ENCODE measurements at places on chromosomes 6 and 20.

- DNase-seq: no peak
Observed at GRCh38 chr20:13800728-13801134, 15.9 kb downstream of the NDUFAF5 start.

GRCh38 chr6:15734118-15734897, 71.5 kb upstream of the DTNBP1 start:
- DNase-seq: no peak

GRCh38 chr6:150638765-150639164, 39.1 kb downstream of the PLEKHG1 start:
- DNase-seq: no peak

DNA sequence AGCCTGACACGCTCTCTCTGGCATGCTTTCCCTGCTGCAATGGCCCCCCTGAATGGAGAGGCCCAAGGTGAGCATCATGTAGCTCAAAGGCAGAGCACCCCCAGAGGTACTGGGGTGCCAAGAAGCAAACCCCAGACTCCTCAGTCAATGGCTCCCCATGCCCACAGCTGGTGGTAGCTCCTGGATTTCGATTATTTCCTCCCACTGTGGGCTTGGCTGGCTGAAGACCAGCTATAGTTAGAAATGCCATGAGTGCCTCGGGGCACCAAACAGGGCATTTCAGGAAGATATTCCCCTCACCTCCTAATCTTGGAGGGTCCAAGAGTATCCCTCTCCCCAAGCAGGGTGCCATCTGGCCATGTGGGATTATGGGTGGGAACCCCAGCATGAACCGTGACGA, 16.8 kb downstream of the MAP1LC3A start:
- DNase-seq: no peak

- no peak for DNase-seq
Observed at GRCh38 chr20:60334911-60335310, 376.7 kb downstream of the CDH26 start.

- DNase-seq: no peak
Observed at GRCh38 chr6:127897484-127897883, 3.4 kb downstream of the THEMIS start.

GRCh38 chr6:73451223-73452106, 632 bp downstream of the CGAS start:
- no peak for DNase-seq

GRCh38 chr20:34582911-34583310, 24.4 kb downstream of the MAP1LC3A start:
- DNase-seq: no peak

- no peak for DNase-seq
Observed at GRCh38 chr20:3987296-3987695, 28.1 kb downstream of the RNF24 start.

- DNase-seq: no peak
Observed at GRCh38 chr20:49768204-49769047, 44.2 kb upstream of the SLC9A8 start.

DNA sequence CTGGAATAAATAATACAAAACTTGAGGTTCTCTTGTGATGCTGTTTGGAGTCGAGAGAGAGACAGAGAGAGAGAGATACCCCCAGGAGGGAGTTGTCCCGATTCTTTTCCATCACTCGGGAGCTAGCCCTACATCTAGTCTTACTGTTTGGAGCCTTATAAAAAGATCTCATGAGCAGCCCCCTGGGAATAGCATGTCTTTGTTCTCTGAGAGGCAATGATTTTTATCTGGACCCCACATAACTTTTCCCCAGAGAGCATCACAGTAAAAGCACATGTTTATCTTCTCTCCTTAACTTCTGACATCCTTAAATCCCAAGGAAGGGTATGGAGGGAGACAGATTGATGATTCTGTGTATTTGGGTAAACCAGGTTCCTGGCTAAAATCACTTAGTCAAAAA, 20.9 kb upstream of the HLA-DOA start:
- DNase-seq: no peak

DNA sequence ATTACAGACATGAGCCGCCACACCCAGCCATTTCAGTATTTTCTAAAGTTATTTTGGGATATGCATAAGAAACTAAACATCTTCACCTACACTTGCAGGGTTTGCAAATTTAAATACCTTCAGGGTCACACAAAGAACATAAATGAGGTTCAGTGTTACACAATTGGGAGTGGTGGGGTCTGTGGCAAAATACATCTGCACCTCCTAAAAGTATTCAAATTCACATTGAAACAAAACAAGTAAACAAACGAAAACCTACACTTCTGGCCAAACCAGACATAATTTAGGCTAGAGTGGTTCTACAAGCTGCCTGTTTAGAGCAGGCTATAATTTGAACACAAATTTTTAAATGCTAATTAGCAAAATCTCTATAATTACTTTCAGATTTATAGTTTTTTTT, 34.6 kb downstream of the MAPK14 start:
- no peak for DNase-seq

GRCh38 chr6:71510856-71511255, 222.2 kb downstream of the OGFRL1 start:
- no peak for DNase-seq

DNA sequence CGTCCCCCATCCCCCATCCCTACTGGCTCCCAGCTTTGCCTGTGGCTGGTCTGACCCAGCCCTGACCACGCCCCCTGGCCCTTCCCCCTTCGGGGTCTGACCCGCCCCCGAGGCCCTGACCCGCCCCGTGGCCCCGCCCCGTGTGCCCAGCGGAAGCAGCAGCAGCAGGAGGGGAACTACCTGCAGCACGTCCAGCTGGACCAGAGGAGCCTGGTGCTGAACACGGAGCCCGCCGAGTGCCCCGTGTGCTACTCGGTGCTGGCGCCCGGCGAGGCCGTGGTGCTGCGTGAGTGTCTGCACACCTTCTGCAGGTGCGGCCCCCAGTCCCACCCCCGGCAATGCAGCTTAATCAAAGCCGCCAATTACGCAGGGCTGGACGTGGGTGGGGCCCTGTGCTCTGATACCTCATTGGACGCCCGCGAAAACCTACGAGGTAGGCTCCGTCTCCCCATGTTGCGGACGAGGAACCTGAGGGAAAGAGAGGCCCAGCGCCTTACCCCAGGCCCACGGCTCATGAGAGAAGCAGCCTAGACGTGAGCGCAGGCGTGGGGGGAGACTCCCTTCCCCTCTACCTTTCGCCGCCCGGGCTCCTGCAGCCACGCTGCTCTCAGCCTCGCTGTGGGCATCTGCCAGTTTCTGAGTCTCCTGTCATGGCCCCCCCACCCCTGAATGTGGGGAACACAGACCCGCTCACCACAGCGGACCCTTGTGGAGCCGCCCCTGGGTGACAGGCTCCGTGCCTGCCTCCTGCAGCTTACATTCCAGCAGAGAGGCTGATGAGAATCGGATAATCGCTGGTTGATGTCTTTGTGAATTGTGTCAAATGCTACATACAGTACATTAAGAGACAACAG, 12.8 kb downstream of the RBCK1 start:
- DNase-seq: no peak

- no peak for DNase-seq
Observed at GRCh38 chr20:37075932-37076685, 19.7 kb downstream of the RBL1 start.

DNA sequence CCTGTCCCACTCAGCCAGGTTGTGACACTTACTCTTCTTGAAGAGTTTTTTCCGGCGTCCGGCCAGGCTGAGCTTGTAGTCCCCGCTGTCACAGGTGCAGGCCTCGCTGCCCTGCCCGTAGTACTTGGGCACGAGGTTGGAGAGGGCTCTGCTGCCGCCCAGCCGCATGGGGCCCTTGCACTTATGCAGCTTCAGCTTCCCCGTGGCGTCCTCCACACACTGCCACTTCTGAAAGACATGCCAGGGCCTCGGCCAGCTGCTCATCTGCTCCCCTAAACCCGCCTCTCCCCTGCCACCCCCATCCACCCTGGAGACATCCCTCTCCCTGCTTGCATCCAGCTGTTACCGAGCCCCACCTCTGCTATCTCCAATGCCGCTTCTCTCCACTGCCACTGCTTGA, 113.1 kb downstream of the SULF2 start:
- no peak for DNase-seq

DNA sequence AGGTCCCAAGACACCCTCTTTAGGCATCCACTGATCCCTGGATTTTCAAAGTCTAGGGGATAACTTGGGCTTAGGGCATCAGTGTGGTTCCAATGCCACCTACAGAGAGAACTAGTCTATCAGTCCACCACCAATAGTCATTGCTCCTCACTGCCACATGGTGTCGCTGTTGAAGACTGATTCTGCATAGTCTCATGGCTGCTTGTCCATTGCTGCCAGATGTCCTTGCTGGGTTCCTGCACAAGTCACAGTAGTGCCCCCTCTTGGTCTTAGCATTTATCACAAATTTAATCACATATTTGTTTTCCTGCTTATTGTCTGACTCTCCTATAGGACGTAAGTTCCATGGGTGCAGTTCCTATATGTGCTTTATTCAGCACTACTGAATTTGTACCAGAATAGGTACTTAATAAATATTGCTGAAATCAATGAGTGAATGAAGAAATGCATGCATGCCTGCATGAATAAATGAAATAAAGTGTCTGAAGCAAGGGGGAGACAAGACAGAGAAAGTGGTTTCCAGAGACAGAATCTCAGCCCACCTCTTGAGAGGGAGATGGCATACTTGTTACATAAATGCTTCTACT, 45.9 kb upstream of the RALY start:
- peak; percentile 62 for DNase-seq

GRCh38 chr6:132236744-132237143, 164.5 kb downstream of the MOXD1 start:
- no peak for DNase-seq

- no peak for DNase-seq
Observed at GRCh38 chr20:54026295-54027064, 43.9 kb downstream of the BCAS1 start.

GRCh38 chr6:137740967-137741761, 125.9 kb upstream of the TNFAIP3 start:
- DNase-seq: no peak

DNA sequence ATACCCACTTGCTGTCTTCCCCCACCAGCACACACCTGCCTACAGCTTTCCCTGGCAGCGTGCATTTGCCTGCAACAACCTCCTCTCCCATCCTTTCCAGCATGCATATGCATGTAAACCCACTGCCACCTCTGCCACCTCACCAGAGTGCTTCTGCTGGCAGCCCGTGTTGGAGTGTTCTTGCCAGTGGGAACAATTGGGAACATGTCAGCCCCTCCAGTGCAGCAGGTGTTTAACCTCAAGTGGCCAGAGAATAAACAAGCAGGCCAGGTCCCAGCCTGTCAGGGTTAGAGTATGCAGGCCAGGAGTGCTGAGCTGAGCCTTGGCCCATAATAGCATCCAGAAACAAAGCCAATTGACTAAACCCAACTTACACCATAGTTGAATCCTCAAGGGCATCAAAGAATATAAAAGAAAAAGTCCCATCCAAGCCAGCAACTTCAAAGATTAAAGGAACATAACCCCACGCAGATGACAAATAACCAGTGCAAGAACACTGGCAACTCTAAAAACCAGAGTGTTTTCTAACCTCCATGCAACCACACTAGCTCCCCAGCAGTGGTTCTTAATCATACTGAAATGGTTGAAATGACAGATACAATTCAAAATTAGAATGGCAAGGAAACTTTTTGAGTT, 1212.1 kb upstream of the CITED2 start:
- no peak for DNase-seq

- no peak for DNase-seq
Observed at GRCh38 chr6:165641672-165642156, 21.3 kb downstream of the PDE10A start.

DNA sequence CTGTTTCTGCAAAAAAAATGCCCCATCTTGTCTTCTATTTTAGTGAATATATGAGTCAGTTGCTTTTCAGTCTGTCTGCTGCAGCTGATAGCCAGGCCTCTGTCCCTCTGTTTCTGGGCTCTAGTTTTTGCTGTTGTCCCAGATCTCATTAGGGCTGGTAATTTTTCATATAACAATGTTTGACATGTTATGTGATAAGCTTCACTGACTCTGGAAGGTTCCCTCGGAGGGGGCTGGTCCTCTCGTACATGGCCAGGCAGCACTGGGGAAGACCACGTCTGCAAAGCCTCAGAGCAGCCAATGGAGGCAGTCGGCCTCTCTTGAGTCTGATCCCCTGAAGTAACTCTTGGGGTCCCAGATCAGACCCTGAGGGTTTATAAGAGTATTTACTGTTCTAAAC, 223.8 kb downstream of the THBS2 start:
- DNase-seq: no peak

- DNase-seq: no peak
Observed at GRCh38 chr6:12716298-12716916, at the start of gene PHACTR1. PHACTR1 (plus strand) TSS chr6:12716767.

DNA sequence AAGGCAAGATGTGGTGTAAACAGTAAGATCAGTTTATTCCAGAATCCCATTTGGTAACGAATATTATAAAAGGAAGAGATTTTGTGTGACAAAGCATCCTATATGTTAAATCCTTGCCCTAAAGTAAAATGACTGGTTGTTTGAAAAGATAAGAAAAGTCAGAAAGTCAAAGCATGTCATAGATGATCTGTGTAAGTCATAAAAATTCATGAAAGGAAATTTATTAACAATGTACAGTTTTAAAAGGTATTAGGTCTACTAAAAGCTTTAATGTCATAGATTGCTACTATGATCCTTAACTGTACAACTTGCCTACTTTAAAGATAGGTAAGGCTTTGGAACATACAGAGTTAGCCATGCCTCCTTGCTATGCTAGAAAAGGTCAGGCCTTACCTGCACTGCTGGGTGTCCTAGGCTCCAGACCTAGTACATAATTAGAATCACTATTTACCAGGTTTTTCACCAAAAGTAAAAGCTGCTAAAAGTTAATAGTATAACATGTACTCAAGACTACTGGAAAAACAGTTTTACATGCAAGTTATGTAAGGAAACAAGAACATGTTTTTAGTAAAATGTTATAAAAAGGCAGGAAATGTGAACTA, 1090.1 kb upstream of the ADGRB3 start:
- no peak for DNase-seq

Data from D721Med (cell line).